ENCODE measurements at places on chromosomes 6 and 20. TPM values are rescaled to one million over a fixed set of nuclear protein-coding genes. Genes with fewer than 3 reads are reported as not detected.

- DNase-seq = no peak
Observed at GRCh38 chr6:33273129-33273923, 1.5 kb downstream of the RPS18 start.

GRCh38 chr6:36141091-36141490, 10.8 kb downstream of the MAPK13 start:
- DNase-seq = no peak

DNA sequence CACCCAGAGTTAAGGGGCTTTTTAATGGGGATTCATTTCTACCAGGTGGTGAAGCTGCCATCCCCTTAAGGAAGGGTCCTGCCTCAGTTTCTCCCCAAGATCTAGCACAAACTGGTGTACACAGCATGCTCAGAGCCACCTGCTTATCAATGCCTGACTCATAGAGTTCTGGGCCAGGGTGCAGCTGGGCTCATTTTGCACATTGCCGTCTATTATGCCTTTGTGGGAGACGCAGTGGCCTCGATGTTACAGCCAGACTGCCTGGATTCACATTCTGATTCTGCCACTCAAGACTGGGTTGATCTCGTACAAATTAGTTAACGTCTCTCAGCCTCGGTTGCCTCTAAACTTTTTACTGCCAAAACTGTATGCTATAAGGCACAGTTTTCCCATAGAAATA, 365.7 kb downstream of the ZFAND3 start:
- DNase-seq = no peak

DNA sequence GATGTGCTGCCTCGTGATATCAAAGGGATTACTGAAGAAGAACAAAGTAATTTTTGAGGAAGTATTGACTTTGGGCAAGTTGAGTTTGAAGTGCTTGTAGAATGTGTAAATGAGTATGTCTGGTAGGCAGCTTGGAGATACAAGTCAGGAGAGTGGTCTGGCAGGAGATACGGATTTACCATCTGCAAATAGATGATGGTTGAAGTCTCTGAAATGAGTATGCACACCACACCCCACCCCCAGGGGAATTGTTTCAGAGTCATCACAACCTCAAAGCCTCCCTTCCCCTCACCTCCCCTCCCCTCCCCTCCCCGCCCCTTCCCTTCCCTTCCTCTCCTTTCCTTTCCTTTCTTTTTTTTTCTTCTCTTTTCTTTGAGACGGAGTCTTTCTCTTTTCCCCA, 16.4 kb upstream of the MCUR1 start:
- no peak for DNase-seq

COL11A2 gene
- total RNA-seq = 1.4 TPM
